ENCODE measurements at places on chromosomes 6 and 20.
A peak's percentile ranks its signal among the peaks of the same experiment; 100 is the strongest.

DNA sequence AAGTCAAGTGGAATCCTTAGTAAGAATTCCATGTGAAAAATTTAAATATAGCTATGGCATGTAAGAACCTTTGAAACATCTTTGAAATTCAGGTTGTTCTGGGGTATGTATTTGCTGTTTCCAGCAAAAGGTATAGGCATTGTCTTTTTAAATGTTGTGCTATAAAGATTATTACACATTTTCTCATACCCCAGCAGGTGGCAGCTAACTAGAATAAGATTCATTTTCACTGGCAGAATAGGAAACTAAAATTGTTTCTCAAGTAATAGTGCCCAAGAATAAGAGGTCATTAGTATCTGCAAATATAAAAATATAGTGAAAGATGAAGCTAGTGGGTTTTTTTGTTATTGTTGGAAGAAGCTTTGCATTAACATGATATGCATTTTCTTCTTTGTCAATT is 1.8 kb downstream of the GRIK2 start:
- peak; percentile 34 for DNase-seq

DNA sequence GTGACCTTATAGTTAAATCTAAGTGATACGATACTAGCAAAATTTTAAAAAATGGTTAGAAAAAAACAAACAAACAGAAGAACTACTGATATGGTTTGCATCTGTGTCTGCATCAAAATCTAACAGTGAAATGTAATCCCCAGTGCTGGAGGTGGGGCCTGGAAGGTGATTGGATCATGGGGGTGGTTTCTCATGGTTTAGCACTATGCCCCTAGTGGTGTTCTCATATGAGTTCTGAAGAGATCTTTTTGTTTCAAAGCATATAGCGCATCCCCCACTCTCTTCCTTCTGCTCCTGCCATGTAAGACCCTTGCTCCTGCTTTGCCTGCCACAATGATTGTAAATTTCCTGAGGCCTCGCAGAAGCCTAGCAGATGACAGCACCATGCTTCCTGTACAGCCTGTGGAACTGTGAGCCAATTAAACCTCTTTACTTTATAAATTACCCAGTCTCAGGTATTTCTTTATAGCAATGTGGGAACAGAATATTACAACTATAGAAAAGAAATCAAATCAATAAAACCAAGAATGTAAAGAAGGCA is 5.4 kb downstream of the FBXL4 start:
- peak; percentile 7 for DNase-seq

GRCh38 chr6:11459079-11459610 is 78.4 kb upstream of the TMEM170B start:
- no peak for DNase-seq

- peak; percentile 87 for DNase-seq
Observed at GRCh38 chr6:42210551-42210950, 7.1 kb downstream of the MRPS10 start.

DNA sequence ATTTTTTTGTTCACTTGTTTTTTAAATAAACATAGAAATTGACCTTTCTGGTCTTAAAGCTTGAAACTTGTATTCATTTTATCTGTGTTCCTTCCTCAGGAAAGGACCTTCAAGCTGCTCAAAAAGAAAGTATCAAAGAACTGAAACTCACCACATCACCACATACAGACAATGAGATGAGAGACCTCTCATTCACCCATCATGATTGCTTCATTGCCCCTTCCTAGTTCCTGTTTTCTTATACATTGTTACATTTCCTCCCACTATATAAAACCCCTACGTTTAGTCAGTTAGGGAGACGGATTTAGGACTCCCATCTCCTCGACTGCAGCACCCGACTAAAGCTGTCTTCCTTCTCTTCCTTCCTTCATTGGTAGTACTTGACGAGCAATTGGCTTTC is 180.5 kb upstream of the OPRM1 start:
- no peak for DNase-seq

DNA sequence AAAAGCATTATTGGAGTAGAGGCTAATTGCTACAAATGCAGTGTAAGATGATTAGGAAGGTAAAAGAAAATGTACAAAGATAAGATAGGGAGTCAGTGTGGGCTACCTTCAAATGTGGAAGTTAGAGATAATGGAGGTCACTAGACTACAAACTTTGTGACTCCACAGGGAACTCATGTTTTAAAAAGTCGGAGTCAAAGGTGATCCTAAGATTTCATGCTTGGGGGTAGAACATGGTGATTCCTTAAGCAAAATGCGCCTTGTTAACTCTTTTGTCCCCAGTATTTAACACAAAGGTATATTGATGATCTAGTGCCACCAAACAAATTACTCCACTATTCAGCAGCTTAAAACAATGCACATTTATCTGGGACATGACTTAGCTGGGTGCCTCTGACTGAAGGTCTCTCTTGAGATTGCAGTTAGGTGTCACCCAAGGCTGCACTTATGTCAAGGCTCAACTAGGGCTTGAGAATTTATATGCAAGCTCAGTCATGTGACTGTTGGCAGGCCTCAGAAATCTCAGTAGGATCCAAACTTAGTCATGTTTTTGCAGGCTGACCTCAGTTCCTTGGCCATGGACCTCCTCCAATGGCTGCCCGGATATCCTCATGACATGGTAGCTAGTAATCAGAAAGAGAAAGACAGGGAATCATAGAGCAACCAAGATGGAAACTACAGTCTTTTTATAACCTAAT is 11.4 kb upstream of the SNX9 start:
- DNase-seq: no peak

DNA sequence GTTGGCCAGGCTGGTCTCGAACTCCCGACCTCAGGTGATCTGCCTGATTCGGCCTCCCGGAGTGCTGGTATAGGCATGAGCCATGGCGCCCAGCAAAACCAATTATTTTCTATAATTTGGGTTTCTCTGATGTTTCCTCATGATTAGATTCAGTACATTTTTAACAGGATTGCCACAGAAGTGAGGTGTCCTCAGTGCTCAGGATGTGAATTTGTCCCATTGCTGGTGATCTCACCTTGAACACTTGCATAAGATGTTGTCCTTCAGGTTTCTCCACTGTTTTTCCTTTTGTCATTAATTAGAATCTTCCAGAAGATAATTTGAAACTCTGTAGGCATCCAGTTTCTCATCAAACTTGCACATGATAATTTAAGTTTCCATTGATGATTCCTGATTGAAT is 45.4 kb upstream of the RPL7L1 start:
- DNase-seq: no peak

DNA sequence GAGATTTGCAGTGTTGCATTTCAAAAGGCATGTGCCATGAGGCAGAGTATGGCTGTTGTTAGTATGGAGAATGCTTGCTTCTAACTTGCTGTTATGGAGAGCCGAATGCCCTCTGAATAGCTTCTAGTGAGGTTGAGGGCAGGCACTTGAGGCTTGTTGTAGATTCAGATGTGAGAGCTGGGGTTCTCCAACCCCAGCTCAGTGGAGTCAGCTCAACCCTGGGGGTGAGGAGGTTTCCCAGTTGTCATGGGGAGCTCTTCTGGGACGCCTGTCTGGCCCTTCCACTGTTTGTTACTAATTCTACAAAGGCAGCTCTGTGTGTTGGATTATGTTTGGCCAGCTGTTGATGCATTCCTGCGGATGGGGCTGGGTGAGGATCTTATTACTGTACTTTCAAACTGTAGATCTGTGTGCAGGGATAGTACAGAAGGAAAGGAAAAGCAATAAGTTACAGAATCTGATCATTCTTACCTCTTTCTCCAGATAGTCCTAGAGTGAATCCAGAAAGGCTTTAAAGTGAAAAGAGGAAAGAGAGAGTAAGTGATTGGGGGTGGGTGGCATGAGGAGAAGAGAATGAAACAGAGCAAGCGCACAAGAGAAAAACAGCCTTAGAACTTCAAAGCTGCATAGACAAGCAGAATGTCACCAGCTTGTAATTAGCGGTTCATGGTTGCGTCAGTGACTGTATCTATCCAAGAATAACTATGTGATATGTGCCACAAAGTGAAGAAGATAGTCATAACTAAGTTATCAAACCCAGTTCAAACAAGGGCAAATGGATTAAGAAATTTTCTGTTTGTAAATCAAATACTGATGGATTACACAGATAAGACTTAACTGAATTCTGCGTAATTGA is 148.7 kb downstream of the PRL start:
- DNase-seq: peak; percentile 94

GRCh38 chr6:68976260-68976659 is 341.2 kb downstream of the ADGRB3 start:
- peak; percentile 27 for DNase-seq

DNA sequence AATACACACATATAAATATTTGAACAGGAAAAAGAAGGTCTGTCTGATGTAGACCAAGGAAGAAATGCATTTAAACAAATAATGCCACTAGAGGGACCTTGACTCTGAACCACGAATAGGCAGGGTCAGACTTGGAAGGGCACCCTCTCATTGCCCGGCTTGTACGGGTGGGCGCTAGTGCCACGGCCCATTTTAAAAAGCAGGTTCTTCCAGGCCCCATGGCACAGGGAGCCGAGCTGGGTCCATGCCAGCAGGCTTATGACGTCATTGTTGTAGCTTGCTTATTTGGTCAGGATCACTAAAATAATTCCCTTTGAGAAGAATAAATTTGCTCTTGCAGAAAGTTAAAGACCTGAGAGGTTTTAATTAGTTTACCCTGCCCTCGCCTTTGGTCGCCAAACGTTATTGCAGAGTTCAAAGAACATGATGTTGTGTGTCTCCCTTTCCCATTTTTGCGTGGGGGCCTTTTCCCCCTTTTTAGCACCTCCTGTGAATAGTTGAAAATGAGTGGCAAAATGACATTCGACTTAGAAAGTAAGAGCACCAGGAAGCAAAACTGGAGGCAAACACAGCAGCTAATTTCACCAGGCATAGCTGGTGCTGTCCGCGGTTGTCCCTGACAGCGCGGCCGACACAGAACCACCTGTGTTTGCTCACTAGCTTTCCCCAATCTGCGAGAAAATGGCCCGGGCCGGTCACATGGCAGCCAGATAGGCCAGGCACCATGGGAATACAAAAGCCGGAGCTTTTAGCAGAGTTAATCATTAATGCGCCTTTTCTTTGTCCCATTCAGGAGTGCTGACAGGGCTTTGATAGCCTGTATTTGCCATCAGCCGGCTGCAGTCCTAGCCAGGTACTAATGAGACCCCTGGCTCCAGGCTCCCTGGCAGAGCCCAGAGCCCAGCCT is 93.8 kb downstream of the FOXA2 start:
- peak; percentile 99 for DNase-seq
